ENCODE measurements at places on chromosomes 12 and 14. TPM values are rescaled to one million over a fixed set of nuclear protein-coding genes. Genes with fewer than 3 reads are reported as not detected.

The RIMBP2 gene
- not detected for total RNA-seq

The WDHD1 gene
- 13.1 TPM for total RNA-seq

The MYH6 gene
- not detected for total RNA-seq

The GPR162 gene
- total RNA-seq, result 1.7 TPM

The DACT1 gene
- total RNA-seq, result 9.7 TPM

The CCDC175 gene
- not detected for total RNA-seq

The GCH1 gene
- total RNA-seq, result 0.56 TPM

The ARF6 gene
- 65.8 TPM for total RNA-seq

The RBM19 gene
- 19.2 TPM for total RNA-seq

The XRCC3 gene
- total RNA-seq, result 7.5 TPM

The C14orf132 gene
- total RNA-seq, result 6.9 TPM

The SLC7A8 gene
- not detected for total RNA-seq

The PLEKHH1 gene
- total RNA-seq, result under 0.01 TPM

The CHFR gene
- 13.4 TPM for total RNA-seq

The TAS2R46 gene
- 4.7 TPM for total RNA-seq

The BCL11B gene
- total RNA-seq, result under 0.01 TPM

The PLEKHG7 gene
- under 0.01 TPM for total RNA-seq

The MUCL1 gene
- not detected for total RNA-seq

The B4GALNT3 gene
- total RNA-seq, result not detected

The MAP3K12 gene
- 20.6 TPM for total RNA-seq

The SLC39A5 gene
- total RNA-seq, result not detected

The HOXC10 gene
- not detected for total RNA-seq

The KRT5 gene
- not detected for total RNA-seq

The LPAR5 gene
- not detected for total RNA-seq

The OR5AU1 gene
- total RNA-seq, result not detected

The OTUB2 gene
- total RNA-seq, result 2.2 TPM

The TAS2R8 gene
- not detected for total RNA-seq

The ARHGEF25 gene
- total RNA-seq, result 6.3 TPM

The AICDA gene
- not detected for total RNA-seq

The HNF1A gene
- total RNA-seq, result not detected

The ZNF385A gene
- total RNA-seq, result 0.28 TPM

The DDX51 gene
- total RNA-seq, result 3.3 TPM

The GAPDH gene
- 11,536 TPM for total RNA-seq

The NDRG2 gene
- total RNA-seq, result 0.36 TPM

The ART4 gene
- not detected for total RNA-seq

The OR4M1 gene
- total RNA-seq, result not detected

The RNASE13 gene
- total RNA-seq, result not detected

The PSMA6 gene
- total RNA-seq, result 435 TPM

The GALC gene
- 9.7 TPM for total RNA-seq

The MIA2 gene
- 7.8 TPM for total RNA-seq

The PRB2 gene
- not detected for total RNA-seq

All from IMR-90 (cell line).